ENCODE measurements at places on chromosomes 4 and X. TPM values are rescaled to one million over a fixed set of nuclear protein-coding genes. Genes with fewer than 3 reads are reported as not detected.

- DNase-seq = no peak
Observed at GRCh38 chr4:23828020-23828715, 61.7 kb downstream of the PPARGC1A start.

GRCh38 chrX:57899064-57899463, 11.2 kb downstream of the ZXDA start:
- DNase-seq = no peak

- DNase-seq = no peak
Observed at GRCh38 chr4:114698231-114698630, 99.6 kb downstream of the UGT8 start.

DNA sequence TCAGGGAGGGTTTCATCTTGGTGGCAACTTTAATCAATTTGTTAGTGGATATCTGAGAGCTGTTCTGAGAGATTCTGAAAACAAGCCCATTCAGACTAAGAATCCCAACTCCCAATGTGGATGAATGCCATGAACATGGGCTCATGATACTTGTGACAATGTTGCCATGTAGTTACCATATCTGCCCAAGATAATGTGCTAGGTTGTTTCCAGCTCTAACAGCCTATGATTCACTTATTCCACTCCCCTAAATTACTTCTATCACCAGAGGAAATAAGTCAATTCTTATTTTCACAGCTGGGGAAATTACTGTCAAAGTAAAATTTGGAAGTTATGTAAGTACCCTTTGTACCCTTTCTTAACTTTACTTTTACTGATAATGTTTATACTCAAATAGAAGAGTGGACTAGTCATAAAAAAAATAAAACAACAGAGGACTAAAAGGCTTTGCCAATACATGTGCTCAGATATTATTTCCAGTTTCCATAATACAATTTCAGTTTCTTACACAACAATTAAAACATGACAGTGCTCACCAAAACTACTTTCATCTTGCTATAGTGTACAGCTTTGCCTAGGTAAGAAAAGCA, 1101.7 kb upstream of the INTU start:
- DNase-seq = no peak

DNA sequence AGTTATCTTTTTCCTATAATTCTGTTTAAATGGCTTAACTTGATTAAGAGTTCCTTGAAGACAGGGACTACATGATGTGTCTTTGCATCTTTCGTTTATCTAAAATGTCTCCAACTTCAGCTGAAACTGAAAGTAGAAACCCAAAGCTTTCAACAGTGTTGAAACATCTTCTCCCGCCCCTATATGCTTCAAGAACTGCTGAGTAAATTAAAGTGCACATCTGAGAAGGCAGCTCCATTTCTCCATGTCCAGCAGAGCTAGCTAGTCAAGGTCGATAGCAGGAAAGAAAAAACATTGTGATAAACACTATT, 185.7 kb upstream of the TBL1X start:
- no peak for DNase-seq

DNA sequence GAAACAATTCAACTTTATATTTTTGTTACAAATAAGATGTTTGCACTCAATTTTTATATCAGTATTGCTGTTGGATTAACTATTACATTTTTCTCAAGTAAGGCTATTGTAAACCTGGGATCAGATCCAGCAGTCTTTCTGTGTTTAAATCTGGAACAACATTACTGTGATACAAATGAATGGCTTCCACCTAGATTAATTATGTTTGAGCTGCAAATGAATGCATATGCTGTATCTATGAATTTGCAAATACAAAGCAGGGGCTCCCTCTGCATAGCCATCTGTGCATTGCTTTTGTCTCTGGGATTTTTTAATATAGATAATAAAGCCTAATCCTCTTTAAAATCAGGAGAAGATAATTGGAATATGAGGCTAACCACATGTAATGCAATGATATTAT, 69.8 kb upstream of the NEIL3 start:
- no peak for DNase-seq

DNA sequence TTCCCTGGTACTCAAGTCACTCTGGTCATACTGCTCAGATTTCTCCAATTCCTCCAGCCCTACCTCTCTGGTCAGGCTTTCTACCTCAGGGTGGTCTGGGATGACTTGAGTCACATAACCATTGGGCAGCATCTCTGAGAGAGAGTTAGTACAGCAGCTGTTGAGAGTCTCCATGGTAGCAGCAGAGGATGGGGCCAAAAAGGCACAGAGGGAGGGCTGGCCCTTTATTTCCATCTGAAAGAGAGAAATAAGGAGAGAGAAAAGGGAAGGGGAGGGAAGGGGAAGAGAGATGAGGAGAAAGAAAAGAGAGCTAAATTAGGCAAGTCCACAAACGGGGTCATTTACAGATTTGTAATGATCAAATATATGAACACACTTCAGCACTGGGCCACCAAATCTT, 149.1 kb upstream of the ARHGEF9 start:
- DNase-seq = no peak

DNA sequence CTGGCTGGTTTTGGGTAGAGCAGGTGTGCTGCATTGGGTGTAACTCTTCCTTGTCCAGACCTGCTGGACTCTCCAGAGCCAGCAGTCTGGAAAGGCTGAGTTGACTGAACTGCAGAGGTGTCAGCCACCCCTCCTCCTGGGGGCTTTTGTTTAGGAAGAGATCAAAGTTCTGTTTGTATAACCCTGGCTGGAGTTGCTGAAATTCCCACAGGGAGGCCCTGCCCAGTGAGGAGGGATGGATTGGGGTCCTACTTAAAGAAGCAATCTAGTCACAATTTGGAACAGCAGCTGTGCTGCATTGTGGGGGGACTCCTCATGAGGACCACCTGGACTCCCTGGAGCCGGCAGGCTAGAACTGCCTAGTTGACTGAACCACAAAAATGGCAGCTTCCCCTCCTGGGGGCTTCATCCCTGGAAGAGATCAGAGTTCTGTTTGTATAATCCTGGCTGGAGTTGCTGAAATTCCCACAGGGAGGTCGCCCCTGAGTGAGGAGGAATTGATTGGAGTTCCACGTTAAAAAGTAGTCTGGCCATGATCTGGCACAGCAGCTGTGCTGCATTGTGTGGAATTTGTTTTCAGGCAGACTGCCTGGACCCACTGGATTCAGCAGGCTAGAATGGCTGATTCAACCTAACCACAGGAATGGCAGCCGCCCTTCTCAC, 264.9 kb upstream of the ZC4H2 start:
- no peak for DNase-seq

DNA sequence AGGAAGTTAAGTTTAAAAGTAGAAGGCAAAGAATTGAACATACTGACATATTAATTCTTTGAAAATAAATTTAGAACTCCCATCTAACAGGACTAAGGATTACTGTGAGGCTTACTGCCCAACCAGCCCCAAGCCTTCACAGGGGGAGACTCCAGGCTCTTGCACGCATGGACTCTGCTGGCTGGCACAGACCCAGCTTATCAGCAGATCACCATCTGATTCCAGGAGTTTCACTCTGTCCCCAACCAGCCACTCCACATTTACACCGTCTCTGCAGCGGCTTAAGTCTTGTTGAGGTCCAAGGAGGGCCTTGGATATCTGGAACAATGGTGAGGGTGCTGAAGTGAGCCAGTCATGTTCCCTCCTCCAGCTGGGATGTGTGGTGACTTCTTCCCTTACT, 16.4 kb upstream of the OTUD4 start:
- no peak for DNase-seq

DNA sequence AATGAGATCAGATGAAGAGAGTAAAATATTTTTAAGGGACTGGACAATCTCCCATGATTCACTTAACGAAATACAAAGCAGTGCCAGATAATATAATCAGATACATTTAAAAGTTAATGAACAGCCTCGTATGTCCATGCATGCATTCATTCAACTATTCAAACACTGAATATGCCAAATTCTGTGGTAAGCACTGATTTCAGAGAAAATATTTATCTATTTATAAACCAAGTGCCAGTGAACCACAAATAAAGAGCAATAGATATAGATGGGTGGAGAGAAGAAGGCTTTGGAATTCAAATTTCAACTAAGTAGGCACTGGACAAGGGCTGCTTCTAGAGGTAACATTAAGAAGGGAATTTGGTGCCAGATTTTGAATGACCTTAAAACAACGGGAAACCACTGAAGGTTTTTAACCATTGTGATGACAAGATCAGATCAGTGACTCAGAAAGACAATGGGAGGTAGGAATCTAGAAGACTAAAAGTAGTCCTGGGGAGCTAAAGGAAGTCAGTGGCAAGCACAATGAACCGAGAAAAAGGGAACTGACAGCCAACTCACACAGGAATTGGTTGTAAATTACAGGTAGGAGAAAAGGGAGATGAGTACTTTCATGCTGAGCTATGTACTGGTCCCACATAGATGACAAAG, 14.2 kb downstream of the ELOVL6 start:
- no peak for DNase-seq

DNA sequence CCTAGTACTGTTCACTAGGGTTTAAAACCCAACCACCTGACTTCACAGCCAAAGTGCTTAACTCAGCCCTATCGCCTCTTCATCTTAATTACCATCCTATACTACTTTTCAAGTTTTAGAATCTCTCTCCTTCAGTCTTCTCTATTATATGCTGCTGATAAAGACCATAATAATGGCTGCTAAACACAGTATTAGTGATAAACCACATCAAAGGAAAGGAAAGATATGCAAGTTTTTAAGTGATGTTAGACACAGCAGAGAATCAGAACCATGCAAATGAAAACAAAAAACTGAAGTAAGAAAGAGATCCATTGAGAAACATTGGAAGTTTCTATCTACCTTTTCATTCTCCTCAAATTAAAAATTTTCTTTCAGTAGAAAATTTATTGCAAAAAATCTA, 100.8 kb downstream of the REELD1 start:
- DNase-seq = no peak

DNA sequence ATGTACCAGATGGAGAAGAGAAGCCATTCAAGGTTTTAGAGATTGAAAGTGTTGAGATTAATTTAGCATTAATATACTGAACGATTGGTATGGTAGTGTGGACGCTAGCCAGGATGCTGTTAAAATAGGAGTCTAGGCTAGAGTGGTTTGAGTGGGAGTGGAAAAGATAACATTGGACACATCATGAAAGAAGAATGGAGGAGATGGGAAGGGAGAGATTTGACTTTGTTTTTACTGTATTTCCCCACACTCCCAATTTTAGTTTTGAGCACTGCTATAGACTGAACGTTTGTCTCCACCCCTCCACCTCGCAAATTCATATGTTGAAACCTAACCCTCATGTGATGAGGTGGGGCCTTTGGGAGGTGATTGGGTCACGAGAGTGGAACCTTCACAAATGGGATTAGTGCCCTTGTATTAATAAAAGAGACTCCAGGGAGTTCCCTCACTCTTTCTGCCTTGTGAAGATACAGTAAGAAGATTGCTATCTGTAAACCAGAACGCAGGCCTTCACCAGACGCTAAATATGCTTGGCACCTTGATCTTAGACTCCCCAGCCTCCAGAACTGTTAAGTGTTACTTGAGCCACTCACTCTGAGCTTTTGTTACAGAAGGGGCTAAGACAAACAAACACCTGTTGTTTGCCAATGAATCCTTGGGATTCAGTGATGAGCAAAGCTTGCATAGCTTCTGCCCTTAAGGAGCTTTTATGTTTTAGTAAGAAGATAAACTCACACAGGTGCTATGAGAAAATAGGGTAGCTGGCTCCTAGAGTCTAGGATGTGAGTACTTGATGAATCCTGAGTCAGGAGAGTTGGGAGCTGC, 25.8 kb downstream of the USP9X start:
- no peak for DNase-seq

DNA sequence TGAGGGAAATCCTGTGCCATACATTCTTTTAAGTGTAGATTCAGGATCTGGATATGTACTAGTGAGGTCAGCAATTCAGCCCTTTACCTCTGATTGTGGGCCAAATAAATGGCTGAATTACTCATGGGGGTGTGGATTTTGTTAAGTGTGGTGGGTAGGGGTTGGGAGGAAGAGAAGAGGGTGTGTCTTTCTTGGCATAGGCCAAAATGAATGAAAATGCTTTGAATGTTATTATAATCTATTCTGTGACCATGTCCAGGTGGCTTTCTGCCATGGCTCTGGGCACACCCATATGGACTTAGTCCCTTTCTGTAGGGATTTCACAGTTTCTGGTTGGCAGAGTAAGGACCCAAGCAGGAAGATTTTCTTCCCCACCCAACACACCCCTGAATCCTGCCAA, 244.3 kb downstream of the CBR4 start:
- DNase-seq = no peak

DNA sequence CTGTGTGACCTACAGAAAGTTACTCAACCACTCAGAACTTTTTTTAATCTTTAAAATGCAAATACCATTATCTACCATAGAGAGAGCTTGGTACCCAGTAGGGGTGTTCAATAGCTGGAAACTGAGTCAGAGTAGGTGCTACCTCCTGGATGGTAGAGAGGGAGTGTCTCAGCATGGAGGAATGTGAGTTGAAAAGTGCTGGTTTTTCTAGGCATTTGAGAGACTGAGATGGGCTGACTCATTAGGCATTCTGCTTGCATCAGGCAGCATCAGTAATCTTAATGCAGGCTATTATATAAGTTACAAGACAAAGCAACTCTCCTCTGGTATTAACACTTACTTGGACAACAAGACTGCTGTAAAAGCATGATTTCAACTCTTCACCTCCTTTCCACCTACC, 70.9 kb upstream of the ARHGEF9 start:
- DNase-seq = no peak

The RASGEF1B gene
- total RNA-seq = 4.5 TPM

The SASH3 gene
- 2.2 TPM for total RNA-seq

The UGT2A1 gene
- total RNA-seq = not detected

The ETNPPL gene
- total RNA-seq = not detected

The SH3RF1 gene
- total RNA-seq = 12.6 TPM

The STPG2 gene
- not detected for total RNA-seq

The SOX3 gene
- not detected for total RNA-seq

The CPEB2 gene
- 13.1 TPM for total RNA-seq

The LARP1B gene
- 22.6 TPM for total RNA-seq

The CHIC1 gene
- total RNA-seq = 1.8 TPM

The GPR78 gene
- not detected for total RNA-seq

Measured in gastrocnemius medialis (tissue), 4 donors.